ENCODE measurements at places on chromosomes 13 and 19.

GRCh38 chr19:1236576-1236975 is 1.2 kb downstream of the CBARP start:
- DNase-seq: no peak

- no peak for DNase-seq
Observed at GRCh38 chr19:30878495-30878894, 470.7 kb downstream of the TSHZ3 start.

- DNase-seq: no peak
Observed at GRCh38 chr13:113820813-113821651, 42.8 kb downstream of the GAS6 start.

DNA sequence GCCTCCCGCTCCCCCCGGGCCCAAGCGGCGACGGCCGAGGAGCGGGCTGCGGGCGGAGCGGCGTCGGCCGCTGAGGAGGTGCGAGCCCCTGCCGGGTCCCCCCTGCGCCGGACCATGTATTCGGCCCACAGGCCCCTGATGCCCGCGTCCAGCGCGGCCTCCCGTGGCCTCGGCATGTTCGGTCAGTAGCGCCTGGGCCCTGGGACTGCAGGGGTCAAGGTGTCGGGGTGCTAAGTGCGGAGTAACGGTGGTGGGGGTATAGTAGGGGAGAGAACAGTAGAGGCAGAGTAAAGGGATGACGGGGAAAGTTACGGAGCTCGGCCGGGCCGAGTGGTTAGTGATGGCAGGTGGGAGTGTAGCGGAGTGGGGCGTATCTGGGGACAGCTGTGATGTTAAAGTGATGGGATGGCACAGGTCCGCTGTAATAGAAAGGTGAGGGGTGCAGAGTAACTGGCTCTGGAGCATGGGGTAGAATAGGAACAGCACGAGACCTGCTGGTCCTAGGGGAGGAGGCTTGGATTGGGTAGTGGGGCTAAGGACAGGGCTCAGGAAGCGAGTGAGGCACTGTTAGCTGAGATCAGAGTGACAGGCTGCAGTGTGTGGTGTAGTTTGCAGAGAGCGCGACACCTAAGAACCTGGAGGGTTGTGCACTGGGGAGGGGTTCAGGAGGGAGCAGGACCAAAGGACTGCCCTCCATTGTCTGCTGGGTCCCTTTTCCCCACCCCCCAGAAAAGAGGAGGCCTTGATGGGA is 15.7 kb downstream of the CIC start:
- no peak for DNase-seq

- DNase-seq: no peak
Observed at GRCh38 chr13:28396053-28396452, 98.9 kb downstream of the FLT1 start.

- DNase-seq: peak; percentile 34
Observed at GRCh38 chr19:10797078-10797477, 38.9 kb downstream of the TMED1 start.

DNA sequence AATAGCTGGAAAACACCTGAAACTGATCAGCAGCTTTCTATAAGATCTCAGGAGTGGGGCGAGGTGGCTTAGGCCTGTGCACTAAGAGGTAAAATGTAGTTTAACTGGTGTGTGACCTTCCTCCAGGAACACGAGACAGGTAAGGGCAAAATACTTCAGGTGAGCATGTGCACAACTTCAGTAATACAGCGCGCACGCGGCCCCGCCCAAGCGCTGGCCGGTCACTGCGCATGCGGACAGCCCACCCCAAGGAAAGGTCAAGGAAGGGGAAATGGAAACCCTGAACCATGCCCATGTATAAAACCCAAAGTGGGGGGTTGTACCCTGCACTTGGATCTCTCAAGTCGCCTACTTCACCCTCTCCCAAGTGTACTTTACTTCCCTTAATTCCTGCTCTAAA is 49.4 kb upstream of the ARHGEF7 start:
- DNase-seq: no peak

GRCh38 chr13:80237646-80238045 is 103.3 kb downstream of the SPRY2 start:
- no peak for DNase-seq

DNA sequence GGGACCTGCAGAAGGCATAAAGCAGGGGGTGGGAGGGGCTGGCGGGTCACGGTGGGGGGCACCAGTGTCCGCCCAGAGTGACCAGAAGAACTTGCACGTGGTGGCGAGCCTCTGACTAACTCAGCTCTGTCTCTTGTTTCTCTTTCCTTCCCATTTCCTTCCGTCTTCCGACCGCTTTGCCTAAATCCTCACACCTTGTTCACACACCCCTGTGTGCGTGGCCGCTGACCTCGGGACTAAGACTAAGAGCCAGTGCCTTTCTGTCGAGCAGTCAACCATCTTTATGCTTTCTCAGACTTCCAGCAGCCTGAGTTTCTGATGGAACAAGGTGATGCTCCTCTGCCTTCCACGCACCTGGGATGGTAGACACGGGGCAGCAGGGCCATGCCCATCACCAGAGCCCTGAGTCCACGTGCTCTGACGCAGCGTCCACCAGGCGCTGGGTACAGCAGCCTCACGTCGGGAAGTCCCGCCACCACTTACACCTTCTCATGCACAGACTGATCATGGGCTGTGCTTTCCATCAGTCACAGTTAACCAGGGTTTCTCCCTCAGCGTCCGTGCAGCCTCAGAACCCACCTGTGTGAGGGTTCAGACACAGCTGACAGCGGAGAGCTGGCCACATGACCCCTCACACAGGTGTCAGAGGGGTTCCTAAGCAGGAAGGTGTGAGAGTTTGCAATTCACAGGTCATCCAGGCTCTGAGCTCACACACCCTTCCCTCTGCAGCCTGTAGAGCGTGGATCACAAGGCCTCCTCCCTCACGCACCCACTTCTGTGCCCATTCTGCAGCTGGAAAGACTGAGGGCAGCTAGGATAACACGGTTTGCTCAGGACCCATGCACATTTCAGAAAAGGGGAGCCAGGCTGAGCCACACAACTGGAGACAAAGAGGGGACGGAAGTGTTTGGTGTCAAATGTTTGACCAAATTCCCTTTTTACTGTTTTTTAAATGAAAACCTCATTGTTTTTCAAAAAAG is 90.7 kb upstream of the MCF2L start:
- DNase-seq: no peak

DNA sequence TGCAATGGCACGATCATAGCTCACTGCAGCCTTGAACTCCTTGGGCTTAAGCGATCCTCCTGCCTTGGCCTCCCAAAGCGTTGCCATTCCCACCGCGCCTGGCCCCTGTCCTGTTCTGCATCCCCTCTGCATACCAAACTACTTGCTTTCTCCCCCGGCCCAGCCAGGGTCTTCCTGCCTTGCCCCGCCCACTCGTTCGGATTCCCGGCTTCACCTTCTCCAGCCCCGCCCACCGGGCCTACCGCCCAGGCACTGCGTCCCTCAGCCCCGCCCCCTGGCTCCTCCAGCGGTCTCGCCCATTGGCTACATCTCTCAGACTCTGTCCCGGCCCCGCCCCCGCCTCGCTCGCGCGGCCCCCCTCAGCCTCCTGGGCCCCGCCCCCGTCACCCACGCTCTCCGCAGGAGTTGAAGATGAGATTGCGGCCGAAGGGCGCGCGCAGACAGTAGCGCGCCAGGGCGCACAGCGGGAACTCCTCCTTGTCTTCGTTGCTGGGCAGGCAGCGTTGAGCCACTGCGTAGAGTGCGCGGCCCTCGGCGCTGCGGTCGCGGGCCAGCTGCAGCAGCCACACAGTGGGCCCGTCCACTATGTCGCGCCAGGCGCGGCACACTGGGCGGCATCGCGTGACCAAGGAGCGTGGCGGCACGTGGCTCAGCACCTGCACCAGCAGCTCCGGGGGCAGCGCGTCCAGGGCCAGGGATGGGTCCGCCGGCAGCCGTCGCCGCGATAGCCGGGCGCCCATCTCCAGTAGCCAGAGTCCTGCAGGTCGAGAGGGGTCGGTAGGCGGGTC is 19.0 kb downstream of the MRPS12 start:
- DNase-seq: peak; percentile 90

DNA sequence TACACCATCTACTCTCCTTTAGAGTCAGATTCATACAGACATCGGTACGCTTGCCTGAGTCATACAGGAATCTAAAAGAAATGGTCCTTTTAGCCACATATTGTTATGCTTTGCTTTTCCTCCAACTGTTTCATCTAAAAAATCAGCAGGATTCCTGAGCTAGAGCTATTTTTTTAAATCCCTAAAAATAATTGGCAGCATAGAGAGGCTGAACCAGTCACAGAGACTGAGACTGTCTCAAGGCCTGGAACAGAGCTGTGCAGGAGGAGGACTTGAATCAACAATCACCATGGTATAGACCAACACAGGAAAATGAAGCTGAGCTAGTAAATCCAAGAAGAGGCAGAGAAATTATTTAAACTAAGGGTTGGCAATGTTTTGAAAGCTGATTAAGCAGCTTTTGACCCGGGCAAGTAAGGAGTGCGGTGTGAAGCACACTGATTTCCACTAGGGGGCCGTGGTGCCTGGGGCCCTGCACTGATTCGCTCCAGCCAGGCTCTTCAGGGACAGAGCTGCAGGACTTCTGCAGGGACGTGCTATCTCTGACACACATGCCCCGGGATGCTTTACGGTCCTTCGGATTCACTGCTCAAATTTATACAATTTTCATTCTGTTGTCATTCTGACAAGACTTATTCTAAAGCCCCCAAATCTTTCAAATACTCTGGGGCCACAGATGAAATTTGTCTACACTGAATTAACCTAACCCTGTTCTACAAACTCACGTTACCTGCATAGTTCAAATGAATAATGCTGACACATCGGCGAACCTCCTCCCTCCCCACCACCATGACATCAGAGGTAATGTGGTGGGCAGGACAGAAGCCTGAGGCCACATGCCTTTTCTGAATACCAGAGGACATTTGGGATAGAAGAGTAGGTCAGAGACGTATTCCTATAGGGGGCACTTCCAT is 87.6 kb upstream of the SLC15A1 start:
- peak; percentile 36 for DNase-seq

DNA sequence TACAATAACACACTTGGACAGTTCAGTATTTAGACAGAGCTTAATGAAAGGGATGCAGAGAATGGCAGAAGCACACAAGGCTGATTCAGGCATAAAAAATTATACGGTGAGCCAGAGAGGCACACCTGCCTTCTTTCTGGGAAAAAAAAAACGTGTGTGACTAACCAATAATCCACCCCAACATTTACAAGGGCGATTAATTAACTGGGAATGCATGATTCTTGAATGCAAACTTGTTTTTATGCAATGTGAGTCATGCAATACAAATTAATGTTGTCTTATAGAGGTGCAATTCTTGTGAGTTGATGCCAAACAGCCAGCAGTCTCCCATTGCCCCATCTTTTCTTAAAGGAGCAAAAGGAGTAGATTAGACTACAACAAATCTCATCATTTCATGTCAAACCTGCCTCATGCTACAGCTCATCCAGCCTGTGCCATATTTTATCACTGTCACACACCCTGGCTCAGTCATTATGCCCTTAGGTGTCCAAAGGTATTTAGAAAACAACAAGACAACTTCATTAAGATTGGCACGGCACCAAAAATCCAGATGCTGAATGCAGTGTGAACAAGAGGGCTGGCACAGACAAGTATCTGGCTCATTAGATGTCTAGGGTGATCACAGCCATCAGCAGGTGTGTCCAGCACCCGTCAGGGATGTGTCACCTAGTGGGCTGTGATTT is 721.1 kb downstream of the EFNB2 start:
- no peak for DNase-seq

DNA sequence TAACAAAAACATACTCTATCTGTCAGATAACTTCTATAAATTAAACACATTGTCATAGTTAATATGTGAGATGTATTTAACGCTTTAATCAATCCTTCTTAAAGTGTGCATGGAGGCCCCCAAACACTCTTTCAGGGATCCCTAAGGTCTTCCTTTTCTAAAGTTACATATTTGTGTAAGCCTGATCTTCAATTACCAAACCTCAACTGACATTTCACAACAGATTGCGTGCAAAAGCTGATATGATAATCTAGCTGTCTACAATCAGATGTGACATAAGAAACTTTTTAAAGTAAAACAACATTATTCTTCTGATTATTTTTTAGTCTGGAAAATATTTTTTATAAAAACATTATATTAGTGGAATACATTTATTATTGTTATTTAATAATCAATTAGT is 1850.4 kb downstream of the OLFM4 start:
- DNase-seq: no peak

DNA sequence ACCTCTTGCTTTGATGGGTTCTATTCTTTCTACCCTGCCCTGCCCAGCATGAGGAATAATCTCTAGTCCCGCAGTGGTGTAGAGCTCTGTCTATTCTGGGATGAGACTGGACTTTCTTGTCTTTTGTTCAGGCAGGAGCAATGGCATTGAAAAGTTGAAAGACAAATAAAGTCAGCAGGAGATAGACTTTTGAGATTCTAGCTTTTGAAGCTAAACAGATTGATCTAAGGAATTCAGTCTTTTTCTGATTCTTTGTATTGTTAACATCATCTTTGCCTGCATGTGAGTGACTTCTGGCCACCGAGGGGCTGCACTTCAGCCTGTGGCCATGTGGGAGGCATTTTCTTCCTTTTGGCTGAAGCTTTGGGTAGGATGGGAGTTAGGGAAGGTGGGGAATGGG is 132.4 kb downstream of the MRPL57 start:
- no peak for DNase-seq

- DNase-seq: no peak
Observed at GRCh38 chr13:34523406-34523805, 418.7 kb upstream of the NBEA start.

GRCh38 chr19:46861691-46862502 is 1.1 kb downstream of the ARHGAP35 start:
- no peak for DNase-seq

- peak; percentile 56 for DNase-seq
Observed at GRCh38 chr13:51797664-51798488, 6.1 kb downstream of the DHRS12 start.

DNA sequence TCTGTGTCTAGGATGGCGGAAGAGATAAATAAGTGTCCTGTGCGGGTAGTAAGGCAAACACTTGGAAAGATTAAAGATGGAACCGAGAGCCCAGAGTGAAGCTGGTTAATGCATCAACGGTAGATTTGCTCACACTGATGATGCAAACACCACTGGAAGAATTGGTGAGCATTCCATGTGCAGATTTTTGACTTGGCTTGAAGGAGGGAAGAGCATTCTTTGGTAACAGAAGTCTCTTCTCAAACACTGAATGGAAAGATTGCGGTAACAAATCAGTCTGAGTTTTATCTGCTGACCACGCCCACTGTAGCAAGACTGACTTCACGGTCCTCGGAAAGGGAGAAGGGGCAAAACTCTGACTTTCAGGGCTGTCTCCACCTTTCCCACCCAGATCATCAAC is 112.5 kb downstream of the COL4A1 start:
- no peak for DNase-seq

- no peak for DNase-seq
Observed at GRCh38 chr19:5676105-5676771, 4.1 kb downstream of the MICOS13 start.

DNA sequence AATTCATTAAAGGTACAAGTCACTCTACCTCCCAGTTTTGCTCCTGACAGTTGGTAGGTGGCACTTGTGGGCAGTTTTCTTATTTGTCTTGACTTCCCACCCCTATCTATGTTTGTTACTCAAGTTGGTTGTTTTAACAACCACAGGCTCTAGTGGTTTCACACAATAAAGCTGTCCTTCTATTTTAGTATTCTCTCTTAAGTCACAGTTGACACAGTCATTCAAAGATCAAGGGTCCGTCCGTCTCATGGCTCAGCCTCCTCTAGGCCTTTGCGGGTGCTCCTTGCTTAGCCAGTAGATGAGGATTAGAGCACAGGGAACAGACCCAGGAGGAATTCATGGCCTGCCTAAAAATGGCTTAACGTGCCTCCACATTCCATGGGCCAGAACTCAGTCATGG is 573.7 kb downstream of the IRS2 start:
- no peak for DNase-seq
